Esophagus squamous epithelium (tissue), 5 donors: ENCODE measurements at places on chromosomes 5 and 9.

- H3K4me1 ChIP-seq = no peaks in the 10 kb centered on the region
- no peak overlapping the region for H3K27ac ChIP-seq
- H3K27me3 ChIP-seq = no peaks in the 10 kb centered on the region
Measured at GRCh38 chr5:76836585-76836984, 13.2 kb upstream of the S100Z start.

GRCh38 chr9:37501957-37502596 is 16.3 kb downstream of the POLR1E start:
- H3K36me3 ChIP-seq = peaks cover 35% of the 10 kb centered on the region
- no peak overlapping the region for H3K4me3 ChIP-seq
- no peaks in the 10 kb centered on the region for H3K4me1 ChIP-seq
- no peak for DNase-seq
- H3K27me3 ChIP-seq = no peaks in the 10 kb centered on the region

GRCh38 chr9:127133739-127134167 is 11.3 kb upstream of the ANGPTL2 start:
- no peaks in the 10 kb centered on the region for H3K27me3 ChIP-seq
- peaks cover 63% of the 10 kb centered on the region for H3K4me1 ChIP-seq
- H3K36me3 ChIP-seq = no peaks in the 10 kb centered on the region
- no peak for DNase-seq
- no peak overlapping the region for H3K4me3 ChIP-seq

- H3K4me1 ChIP-seq = no peaks in the 10 kb centered on the region
- no peaks in the 10 kb centered on the region for H3K27me3 ChIP-seq
- no peak overlapping the region for H3K27ac ChIP-seq
- no peaks in the 10 kb centered on the region for H3K36me3 ChIP-seq
Measured at GRCh38 chr9:104416470-104416869, 87.6 kb upstream of the OR13F1 start.

DNA sequence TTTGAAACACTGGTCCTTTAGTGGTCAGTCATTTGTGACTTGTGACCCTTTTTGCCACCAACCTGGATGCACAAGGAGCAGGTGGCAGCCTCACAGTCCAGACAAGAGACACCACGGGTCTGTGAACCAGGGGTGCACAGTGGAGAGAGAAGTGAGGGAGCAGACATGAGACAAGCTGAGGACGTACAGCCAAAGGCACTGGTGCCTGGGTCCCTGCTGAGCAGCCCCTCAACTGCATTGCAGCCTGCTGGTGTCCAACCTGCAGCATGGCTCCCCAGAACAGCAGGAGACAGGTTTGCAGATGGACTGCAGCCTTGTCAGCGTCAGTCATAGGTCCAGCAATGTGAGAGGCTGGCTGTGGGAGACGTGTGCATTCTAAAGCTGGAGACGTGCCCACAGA is 124.2 kb upstream of the FSTL4 start:
- H3K4me3 ChIP-seq = no peak overlapping the region
- H3K36me3 ChIP-seq = no peaks in the 10 kb centered on the region
- no peaks in the 10 kb centered on the region for H3K27me3 ChIP-seq
- H3K4me1 ChIP-seq = no peaks in the 10 kb centered on the region
- DNase-seq = no peak
- H3K27ac ChIP-seq = no peak overlapping the region

DNA sequence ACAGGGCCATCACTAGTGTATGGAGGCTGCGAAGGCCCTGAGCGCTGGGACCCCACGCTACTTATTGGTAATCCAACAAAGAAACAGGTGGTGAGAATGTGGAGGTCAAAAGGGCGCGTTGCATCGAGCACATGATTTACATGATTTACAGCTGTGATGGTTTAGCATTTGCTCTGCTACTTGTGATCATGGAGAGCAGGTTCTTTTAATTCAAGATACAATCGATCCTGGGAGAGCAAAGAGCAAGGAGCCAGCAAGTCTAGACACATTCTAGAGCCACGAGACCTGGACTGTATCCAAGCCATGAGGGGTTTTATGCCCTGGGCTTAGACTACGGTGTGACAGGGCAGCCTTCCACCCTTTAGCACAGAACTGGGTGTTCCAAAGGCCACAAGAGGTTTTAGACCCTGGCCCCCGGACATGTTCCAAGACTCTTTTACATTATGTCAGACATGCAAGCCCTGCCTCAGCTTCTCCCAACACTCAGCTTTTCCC is 47.0 kb upstream of the CLK4 start:
- H3K27ac ChIP-seq = no peak overlapping the region
- DNase-seq = no peak
- no peaks in the 10 kb centered on the region for H3K36me3 ChIP-seq
- no peak overlapping the region for H3K4me3 ChIP-seq
- H3K4me1 ChIP-seq = no peaks in the 10 kb centered on the region
- H3K27me3 ChIP-seq = peaks cover 22% of the 10 kb centered on the region

DNA sequence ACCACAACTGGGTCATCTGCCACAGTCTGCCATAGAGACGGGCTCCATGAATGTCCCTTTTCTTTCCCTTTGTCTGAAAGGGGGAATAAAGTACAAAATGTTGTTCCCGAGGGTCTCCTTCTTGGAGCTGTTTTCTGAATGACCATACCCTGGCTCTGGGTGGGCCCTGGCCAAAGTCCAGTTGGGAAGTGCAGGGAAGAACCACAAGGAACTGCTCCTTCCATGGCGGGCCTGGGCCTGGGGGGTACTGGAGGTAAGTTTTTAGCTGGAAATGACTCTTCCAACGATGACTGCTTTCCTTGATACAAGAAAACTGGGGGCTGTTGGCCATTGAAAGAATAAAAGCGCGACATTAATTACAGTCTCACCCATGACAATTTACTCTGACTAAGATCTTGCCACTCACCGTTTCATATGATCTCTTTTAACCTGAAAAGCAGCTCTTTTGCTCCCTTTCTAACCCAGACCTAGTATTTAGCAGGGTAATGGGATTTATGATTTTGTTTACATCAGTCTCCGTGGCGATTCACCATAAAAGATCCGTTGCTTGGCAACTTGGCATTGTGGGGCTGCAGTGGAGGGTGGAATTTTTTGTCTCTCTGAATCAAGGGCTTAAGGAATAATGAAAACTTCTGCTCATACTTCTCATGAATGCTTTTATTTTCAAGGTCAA is 89.2 kb upstream of the PTCH1 start:
- H3K27me3 ChIP-seq = peaks cover 93% of the 10 kb centered on the region
- H3K4me1 ChIP-seq = peaks cover 25% of the 10 kb centered on the region
- H3K36me3 ChIP-seq = no peaks in the 10 kb centered on the region
- H3K4me3 ChIP-seq = no peak overlapping the region

GRCh38 chr5:11642438-11642837 is 261.8 kb downstream of the CTNND2 start:
- no peak for DNase-seq
- no peaks in the 10 kb centered on the region for H3K4me1 ChIP-seq
- no peak overlapping the region for H3K27ac ChIP-seq
- no peaks in the 10 kb centered on the region for H3K27me3 ChIP-seq
- no peak overlapping the region for H3K4me3 ChIP-seq

- peaks cover 35% of the 10 kb centered on the region for H3K4me1 ChIP-seq
- peak overlapping the region; percentile 9 for H3K4me3 ChIP-seq
- H3K36me3 ChIP-seq = no peaks in the 10 kb centered on the region
Measured at GRCh38 chr9:133238851-133239532, 29.9 kb upstream of the OBP2B start.

DNA sequence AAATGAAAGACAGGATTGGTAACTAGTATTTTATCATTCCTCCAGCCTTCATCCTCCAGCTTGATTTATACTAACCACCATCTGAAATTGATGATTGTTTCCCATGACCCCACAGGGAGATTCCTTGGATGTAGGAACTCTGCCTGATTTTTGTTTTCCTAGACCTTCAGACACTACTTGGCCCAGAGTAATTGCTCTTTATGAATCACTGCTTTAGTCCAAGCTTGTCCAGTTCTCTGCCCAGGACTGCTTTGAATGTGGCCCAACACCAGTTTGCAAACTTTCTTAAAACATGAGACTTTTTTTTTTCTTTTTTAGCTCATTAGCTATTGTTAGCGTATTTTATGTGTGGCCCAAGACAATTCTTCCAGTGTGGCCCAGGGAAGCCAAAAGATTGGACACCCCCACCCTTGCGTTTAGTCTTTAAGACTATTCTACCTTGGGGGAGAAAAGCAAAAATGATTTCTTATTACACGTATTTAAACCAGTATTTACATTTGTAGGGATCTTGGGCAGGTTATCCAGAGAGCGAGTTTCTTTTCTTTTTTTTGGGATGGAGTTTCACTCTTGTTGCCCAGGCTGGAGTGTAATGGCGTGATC is 18.4 kb downstream of the BASP1 start:
- no peak overlapping the region for H3K27ac ChIP-seq
- no peaks in the 10 kb centered on the region for H3K4me1 ChIP-seq
- H3K4me3 ChIP-seq = no peak overlapping the region
- no peak for DNase-seq
- no peaks in the 10 kb centered on the region for H3K36me3 ChIP-seq
- no peaks in the 10 kb centered on the region for H3K27me3 ChIP-seq

DNA sequence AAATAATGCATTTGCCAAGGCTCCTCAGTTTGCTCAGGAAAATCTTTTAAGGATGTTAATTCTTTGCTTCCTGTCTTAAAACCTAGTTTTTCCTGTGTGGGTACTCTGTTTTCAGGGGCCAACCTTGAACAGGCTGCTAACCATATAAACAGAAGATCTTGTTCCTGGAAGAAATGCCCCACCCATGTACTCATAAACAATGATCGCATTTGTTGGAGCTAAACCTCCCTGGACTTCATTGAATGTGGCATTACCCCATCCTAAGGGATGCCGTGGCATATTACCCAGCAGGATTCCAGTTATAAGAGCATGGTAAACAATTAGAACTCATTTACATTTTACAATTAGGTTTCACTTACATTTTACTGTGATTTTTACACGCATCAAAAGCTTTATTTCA is 436.0 kb downstream of the ZNF608 start:
- H3K4me1 ChIP-seq = no peaks in the 10 kb centered on the region
- H3K4me3 ChIP-seq = no peak overlapping the region
- H3K27me3 ChIP-seq = no peaks in the 10 kb centered on the region
- no peaks in the 10 kb centered on the region for H3K36me3 ChIP-seq
- H3K27ac ChIP-seq = no peak overlapping the region
- DNase-seq = no peak

DNA sequence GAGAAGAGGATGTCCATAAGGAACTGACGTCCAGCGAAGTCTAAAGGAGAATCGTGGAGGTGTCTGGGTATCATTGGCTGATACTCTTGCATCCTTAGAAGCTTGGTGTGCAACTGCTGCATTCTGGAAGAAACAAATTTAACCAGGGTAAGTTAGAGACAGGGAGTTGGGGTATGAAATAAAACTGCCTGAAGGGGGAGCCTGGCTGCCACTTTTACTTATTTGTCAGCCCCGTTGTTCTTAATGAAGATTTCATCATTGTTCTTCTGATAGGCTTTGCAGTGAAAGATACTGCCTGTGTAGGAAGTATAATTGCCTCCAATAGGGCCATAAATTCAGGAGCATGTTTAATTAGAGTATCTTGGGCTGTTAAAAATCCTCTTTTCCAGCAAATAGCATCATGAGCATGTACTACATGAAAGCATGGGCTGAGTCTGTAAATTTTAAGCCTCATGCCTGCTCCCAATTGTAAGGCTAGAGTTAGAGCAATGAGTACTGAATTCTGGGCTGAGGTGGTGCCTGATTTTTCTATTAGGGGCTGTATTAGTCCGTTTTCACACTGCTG is 1264.5 kb upstream of the ACO1 start:
- no peak overlapping the region for H3K27ac ChIP-seq
- H3K27me3 ChIP-seq = no peaks in the 10 kb centered on the region
- H3K4me1 ChIP-seq = no peaks in the 10 kb centered on the region
- no peak overlapping the region for H3K4me3 ChIP-seq
- DNase-seq = no peak

GRCh38 chr9:21362287-21362686 is 5.6 kb downstream of the IFNA13 start:
- no peaks in the 10 kb centered on the region for H3K36me3 ChIP-seq
- no peaks in the 10 kb centered on the region for H3K4me1 ChIP-seq
- DNase-seq = no peak

- H3K27me3 ChIP-seq = no peaks in the 10 kb centered on the region
- H3K4me1 ChIP-seq = no peaks in the 10 kb centered on the region
- DNase-seq = no peak
- H3K27ac ChIP-seq = no peak overlapping the region
- H3K4me3 ChIP-seq = no peak overlapping the region
Measured at GRCh38 chr5:60835554-60835953, 8.5 kb downstream of the ELOVL7 start.

DNA sequence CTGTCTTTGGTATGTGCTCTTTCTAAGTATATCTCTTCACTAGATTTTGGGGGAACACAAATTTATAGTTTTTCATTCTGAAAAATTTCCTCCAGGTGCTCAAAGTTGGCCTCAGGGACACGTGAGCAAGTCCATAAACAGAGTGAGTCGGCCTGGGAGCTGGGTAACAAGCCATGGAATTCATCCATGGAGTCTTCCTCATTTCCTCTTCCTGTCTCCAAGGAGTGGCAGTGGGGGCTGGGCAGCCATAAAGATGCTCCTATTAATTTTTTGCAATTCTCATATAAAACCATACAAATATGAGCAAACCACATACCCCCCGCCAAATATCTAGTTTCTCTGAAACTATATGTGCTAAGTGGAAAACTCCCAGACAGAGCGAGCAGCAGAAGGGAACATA is 136.6 kb upstream of the OTULINL start:
- H3K4me1 ChIP-seq = peaks cover 23% of the 10 kb centered on the region
- no peak overlapping the region for H3K4me3 ChIP-seq
- peak overlapping the region; percentile 69 for H3K27ac ChIP-seq
- no peaks in the 10 kb centered on the region for H3K27me3 ChIP-seq
- DNase-seq = no peak

- no peak overlapping the region for H3K4me3 ChIP-seq
- H3K36me3 ChIP-seq = peaks cover 74% of the 10 kb centered on the region
- H3K27ac ChIP-seq = peak overlapping the region; percentile 80
- H3K4me1 ChIP-seq = peaks cover 60% of the 10 kb centered on the region
- DNase-seq = no peak
Measured at GRCh38 chr9:95061916-95062595, 255.5 kb downstream of the FANCC start.

GRCh38 chr9:15915711-15916110 is 362.9 kb downstream of the CCDC171 start:
- H3K27ac ChIP-seq = no peak overlapping the region
- DNase-seq = no peak
- H3K36me3 ChIP-seq = no peaks in the 10 kb centered on the region
- no peaks in the 10 kb centered on the region for H3K4me1 ChIP-seq
- H3K27me3 ChIP-seq = no peaks in the 10 kb centered on the region

DNA sequence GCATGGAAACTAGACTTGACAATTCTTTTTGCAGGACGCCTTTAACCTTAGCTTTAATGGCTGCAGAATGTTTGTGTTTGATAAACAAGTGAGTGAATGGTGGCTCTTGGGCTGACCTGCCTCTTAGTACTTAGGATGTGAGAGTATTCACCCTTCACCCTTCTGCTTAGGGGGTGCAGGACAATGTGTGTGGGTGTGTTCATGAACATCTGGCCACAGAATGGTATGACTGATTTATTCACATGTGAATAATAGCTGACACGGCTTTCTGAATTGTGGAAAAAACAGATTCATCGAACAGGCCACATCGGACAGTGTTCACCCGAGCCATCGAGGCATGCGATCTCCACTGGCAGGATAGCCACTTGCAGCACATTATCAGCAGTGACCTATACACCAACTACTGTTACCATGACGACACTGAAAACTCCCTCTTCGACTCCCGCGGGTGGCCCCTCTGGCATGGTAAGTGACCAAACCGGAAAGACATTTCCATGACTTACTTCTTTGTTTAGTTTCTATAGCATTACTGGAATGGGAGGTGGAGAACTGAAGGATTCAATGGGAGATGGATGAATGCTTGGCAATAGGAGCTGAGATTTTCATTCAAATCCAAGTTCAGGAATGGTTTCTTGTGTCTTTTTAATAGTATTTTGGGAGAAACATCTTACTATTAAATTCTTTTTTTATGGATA is 193.6 kb downstream of the ZSWIM6 start:
- DNase-seq = no peak
- no peak overlapping the region for H3K27ac ChIP-seq
- H3K4me1 ChIP-seq = no peaks in the 10 kb centered on the region
- no peaks in the 10 kb centered on the region for H3K27me3 ChIP-seq
